Neural progenitor cell (in vitro differentiated cells): ENCODE measurements at places on chromosomes 6 and 20. TPM values are rescaled to one million over a fixed set of nuclear protein-coding genes. Genes with fewer than 3 reads are reported as not detected.

The CNKSR3 gene
- 8.8 and 9.9 TPM in 2 replicates for total RNA-seq

GRCh38 chr6:45590226-45590625 lies 212.5 kb upstream of the SUPT3H start:
- H3K4me3 ChIP-seq: no peak overlapping the region
- no peaks in the 10 kb centered on the region for H3K36me3 ChIP-seq
- H3K4me1 ChIP-seq: no peaks in the 10 kb centered on the region
- H3K27me3 ChIP-seq: no peaks in the 10 kb centered on the region
- no peak overlapping the region for H3K27ac ChIP-seq

- no peaks in the 10 kb centered on the region for H3K27me3 ChIP-seq
- peaks cover 6% of the 10 kb centered on the region for H3K4me1 ChIP-seq
- H3K4me3 ChIP-seq: no peak overlapping the region
Observed at GRCh38 chr6:88890860-88891845, 72.3 kb downstream of the RNGTT start.

DNA sequence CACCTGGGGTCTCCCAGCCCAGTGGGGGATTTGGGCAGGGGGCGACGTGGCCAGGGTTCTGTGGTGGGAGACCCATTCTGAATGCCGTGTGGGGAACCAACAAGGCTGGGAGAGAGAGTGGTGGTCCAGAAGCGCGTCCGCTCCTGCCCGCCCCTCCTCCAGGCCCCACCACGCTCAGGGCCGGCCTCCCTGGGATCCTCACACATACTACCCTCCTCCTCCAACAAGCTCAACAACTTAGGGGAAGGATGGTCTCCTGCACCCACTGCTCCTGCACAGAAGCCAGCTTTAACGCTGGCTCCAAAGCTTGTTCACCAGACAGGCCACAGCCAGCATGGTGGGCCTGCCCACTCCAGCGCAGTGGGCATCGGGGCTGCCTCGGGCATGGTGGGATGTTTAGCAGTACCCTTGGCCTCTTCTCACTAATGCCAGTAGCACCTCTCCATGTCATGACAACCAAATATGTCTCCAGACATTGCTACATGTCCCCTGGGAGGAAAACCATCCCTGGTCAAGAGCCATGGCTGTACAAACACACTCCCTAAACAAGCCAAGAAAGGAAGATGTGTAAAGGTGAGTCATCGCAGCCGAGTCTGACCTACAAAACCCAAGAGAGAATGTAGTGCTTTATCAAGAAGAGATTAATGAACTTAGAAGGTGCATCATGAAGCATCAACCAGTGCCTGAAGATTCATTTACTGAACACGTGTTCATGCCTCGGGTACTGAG lies 75.7 kb downstream of the BMP7 start:
- H3K4me3 ChIP-seq: no peak overlapping the region
- H3K27ac ChIP-seq: no peak overlapping the region
- H3K27me3 ChIP-seq: no peaks in the 10 kb centered on the region
- no peak for DNase-seq
- H3K36me3 ChIP-seq: no peaks in the 10 kb centered on the region

The PLN gene
- not detected in 2 replicates for total RNA-seq

GRCh38 chr20:8244637-8245036 lies 112.6 kb downstream of the PLCB1 start:
- H3K4me3 ChIP-seq: no peak overlapping the region
- H3K27me3 ChIP-seq: no peaks in the 10 kb centered on the region
- no peaks in the 10 kb centered on the region for H3K4me1 ChIP-seq
- no peaks in the 10 kb centered on the region for H3K36me3 ChIP-seq
- H3K27ac ChIP-seq: no peak overlapping the region
- DNase-seq: no peak

The TMC2 gene
- not detected in 2 replicates for total RNA-seq

- no peak overlapping the region for H3K4me3 ChIP-seq
- no peak overlapping the region for H3K27ac ChIP-seq
- no peaks in the 10 kb centered on the region for H3K4me1 ChIP-seq
- H3K36me3 ChIP-seq: no peaks in the 10 kb centered on the region
Observed at GRCh38 chr20:48942730-48943129, 21.2 kb downstream of the ARFGEF2 start.

- no peaks in the 10 kb centered on the region for H3K4me1 ChIP-seq
- no peak overlapping the region for H3K4me3 ChIP-seq
- H3K27me3 ChIP-seq: peaks cover 11% of the 10 kb centered on the region
- no peak for DNase-seq
Observed at GRCh38 chr6:143544011-143544696, 32.6 kb upstream of the FUCA2 start.

DNA sequence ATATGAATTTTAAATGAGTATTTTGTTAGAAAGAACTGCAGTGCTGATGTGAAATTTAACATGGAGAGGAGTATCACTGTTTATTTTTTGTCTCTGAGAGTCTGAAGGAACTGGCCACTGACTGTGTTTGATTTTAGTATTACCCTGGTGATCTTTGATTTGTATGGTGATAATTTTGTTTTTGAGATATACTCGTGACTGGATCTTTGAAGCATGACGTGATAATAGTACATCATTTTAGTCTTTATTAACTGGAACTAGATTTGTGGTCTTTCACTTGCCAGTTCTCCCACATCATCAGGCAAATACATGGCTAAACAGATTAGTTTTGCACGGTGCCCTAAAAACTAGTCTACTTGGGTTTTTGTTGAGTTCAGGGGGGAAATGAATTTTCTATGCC lies 55.5 kb downstream of the ARID1B start:
- DNase-seq: no peak
- H3K4me1 ChIP-seq: peaks cover 4% of the 10 kb centered on the region
- no peak overlapping the region for H3K4me3 ChIP-seq

DNA sequence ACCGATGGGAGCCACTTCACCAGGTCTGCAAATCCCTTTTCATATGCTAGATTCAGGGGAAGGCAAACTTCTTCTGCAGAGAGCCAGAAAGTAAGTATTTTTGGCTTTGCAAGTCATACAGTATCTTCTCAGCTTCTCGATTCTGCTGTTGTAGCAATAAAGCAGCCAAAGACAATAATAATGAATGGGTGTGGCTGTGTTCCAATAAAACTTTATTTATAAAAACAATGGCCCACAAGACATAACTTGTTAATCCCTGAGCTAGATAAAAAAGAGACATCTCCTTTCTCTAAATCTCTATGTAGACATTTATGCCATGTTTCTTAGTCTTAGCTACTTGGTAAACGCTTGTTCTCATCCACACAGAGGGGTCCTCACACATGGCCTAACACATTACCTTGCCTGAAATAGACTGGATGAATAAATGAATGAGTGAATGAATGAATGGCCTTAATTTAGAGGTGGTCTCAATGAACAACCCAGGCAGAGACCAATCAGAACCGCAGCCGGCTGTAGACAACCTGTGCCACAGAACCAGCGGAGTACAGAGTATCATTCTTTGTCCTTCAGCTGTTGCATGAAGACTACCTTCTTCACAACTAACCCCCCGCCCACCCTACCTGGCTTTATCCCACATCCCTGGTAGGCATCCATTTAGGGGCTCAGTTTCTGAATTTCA lies 13.5 kb upstream of the PREX1 start:
- peaks cover 35% of the 10 kb centered on the region for H3K27me3 ChIP-seq
- peaks cover 1% of the 10 kb centered on the region for H3K4me1 ChIP-seq
- no peaks in the 10 kb centered on the region for H3K36me3 ChIP-seq
- no peak overlapping the region for H3K4me3 ChIP-seq
- no peak overlapping the region for H3K27ac ChIP-seq
